CD4-positive, alpha-beta T cell (primary cell): ENCODE measurements at places on chromosomes 16 and 17.

DNA sequence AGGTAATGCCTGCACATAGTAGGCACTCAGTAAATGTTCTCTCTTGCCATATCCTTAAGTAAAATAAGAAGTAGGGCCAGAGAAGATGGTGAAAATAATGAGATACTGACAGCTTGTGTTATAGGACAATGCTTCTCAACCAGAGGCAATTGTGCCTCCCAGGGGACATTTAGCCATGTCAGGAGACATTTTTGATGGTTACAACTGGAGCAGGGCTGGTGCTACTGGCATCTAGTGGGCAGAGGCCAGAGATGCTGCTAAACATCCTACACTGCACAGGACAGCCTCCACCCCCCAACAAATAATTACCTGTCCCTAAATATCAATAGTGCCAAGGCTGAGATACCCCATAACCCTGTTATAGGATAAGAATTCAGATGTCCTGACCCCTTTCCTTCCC lies 1.7 kb downstream of the RAD51D start:
- DNase-seq: no peak

- no peak for DNase-seq
Measured at GRCh38 chr17:74340470-74341023, 14.5 kb downstream of the KIF19 start.

DNA sequence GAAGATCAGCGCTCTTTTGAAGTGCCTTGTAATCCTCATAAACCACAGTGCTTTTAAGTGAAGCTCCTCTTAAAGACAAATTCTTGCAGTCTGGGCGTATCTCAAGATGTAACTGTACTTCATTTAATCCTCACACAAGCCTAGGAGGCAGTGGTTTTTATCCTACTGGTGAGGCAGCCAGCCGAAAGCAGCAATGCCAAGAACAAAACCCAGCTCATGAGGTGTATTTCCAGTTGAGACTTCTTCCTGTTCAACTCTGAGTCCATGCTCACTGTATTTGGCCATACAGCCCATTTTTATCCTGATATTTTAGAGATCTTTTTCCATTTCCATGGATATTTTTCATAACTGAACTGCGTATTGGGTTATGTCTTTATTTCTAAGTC lies 13.7 kb downstream of the CTRB2 start:
- DNase-seq: no peak

DNA sequence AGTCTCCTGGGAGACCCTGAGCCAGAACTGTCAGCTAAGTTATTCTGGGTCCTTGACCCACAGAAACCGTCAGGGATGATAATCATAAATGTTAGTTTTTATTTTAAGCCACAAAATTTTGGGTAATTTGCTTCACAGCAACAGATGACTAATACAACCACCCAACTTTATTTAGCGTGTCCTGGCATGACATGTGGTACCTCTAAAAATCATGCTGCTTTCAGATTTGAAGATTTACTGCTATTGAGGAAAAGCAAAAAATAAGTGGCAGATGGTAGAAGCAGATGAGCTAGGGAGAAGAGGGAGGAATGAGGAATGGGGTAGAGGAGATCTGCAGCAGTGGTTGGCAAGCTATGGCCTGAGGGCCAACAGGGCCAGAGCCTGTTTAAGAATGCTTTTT lies 90.4 kb downstream of the TMEM100 start:
- no peak for DNase-seq

- no peak for DNase-seq
Measured at GRCh38 chr17:28491286-28491685, 14.9 kb upstream of the FOXN1 start.

- DNase-seq: no peak
Measured at GRCh38 chr17:72205357-72205756, 84.5 kb downstream of the SOX9 start.

GRCh38 chr16:64090327-64090726 lies 1031.5 kb downstream of the CDH11 start:
- DNase-seq: no peak

DNA sequence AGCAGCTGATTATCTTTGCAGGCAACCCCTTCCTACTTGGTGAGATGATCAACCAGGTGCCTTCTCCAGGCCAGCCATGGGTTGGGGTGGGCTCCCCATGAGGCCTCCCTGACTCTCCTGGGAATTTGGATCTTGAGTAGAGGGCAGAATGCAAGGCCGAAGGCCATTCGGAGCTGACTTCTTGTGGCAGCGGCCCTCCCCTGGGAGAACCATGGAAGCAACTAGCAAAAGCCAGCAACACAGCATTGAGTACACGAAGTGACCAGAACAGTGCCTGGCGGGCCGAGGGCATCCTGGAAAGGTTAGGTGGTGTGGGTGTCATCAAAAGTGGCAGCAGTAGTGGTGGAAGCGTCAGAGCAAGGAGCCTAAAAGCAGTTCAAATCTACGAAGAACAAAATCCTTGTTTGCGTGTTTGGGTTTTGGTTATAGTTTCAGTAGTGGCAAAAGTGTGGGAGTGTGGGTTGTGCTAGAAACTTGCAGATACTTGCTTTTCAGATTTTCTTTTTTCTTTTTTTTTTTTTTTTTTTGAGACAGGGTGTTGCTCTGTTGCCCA lies 2.0 kb upstream of the ALDH3A1 start:
- DNase-seq: no peak

DNA sequence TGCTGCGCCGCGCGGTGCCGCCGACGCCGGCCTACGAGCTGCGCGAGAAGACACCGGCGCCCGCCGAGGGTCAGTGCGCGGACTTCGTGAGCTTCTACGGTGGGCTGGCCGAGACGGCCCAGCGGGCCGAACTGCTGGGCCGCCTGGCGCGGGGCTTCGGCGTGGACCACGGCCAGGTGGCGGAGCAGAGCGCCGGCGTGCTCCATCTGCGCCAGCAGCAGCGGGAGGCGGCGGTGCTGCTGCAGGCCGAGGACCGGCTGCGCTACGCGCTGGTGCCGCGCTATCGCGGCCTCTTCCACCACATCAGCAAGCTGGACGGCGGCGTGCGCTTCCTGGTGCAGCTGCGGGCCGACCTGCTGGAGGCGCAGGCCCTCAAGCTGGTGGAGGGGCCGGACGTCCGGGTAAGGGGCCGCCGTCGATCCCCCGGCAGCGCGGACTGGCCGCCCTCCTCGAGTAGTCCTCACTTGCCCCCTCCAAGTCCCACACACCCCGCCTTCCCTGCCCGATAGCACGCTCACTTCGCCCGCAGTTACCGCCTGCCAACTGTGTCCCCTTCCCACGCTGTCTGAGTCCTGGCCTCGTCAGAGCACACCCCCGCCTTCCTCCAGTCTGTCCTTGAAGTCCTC lies 470 bp downstream of the MLYCD start:
- peak; percentile 10 for DNase-seq

GRCh38 chr16:67727521-67728485 lies 8.7 kb upstream of the GFOD2 start:
- no peak for DNase-seq

- no peak for DNase-seq
Measured at GRCh38 chr17:68539548-68540467, 27.6 kb downstream of the PRKAR1A start.

GRCh38 chr17:81097943-81098308 lies 63.0 kb downstream of the BAIAP2 start:
- no peak for DNase-seq

DNA sequence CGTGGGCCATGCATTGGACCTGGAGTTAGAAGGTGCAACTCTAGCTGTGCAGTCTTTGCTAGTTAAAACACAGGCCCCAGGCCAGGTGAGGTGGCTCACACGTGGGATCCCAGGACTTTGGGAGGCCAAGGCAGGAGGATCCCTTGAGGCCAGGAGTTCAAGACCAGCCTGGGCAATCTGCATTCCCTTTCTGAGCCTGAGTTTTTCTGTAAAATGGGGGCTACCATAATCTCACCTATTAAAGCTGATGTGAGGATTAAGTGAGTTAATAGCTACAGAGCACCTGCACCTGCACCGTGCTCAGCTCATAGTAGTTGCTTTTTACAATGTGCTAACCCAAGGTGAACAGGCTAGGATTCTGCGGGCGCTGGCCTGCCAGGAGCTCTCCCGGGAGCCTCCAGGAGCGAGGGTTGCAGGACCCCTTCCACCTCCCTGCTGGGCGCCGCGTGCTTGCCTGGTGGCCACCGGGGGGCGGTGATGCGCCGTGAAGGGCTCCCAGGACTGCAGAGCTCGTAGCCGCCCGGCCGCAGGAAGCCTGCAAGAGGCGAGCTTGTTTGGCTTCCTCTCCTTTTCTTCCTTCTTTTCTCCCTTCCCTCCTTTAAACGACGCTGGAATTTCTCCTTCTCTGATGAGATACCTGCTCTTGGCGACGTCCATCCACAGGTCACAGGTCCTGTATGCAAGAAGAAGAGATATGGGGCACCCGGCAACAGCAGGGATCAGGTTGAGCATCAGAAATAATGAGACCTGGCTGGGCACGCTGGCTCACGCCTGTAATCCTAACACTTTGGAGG lies 51.3 kb downstream of the ZFP90 start:
- peak; percentile 39 for DNase-seq

DNA sequence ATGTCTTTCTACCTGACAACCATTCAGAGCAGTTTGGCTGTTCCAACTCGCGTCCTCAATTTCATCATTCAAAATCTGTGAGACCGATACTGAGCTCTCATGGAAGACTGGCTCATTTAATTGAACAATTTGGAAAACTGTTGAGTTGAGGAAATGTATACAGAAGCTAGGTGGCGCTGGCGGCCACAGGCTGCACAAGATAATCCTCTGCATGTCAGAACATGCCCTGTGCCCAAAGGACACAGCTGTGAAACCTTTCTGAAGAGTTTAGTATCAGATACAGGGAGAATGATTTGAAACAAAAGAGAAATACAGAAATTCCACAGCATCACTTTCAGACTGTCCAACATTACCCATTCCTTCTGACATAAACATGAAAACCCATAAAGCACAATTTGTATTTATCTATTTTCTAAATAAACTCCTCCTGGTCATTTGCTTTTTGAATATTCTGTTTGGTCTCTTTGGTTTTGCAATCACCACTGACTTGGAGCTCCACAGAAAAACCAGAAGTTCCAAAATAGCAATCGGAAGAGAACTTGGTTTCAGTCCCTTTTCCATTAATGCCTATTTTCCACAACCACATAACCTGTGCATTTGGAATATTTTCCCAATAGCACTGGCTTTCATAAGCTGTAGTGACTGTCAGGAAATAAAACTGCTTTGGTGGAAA lies 192.8 kb downstream of the MAP2K6 start:
- DNase-seq: no peak

DNA sequence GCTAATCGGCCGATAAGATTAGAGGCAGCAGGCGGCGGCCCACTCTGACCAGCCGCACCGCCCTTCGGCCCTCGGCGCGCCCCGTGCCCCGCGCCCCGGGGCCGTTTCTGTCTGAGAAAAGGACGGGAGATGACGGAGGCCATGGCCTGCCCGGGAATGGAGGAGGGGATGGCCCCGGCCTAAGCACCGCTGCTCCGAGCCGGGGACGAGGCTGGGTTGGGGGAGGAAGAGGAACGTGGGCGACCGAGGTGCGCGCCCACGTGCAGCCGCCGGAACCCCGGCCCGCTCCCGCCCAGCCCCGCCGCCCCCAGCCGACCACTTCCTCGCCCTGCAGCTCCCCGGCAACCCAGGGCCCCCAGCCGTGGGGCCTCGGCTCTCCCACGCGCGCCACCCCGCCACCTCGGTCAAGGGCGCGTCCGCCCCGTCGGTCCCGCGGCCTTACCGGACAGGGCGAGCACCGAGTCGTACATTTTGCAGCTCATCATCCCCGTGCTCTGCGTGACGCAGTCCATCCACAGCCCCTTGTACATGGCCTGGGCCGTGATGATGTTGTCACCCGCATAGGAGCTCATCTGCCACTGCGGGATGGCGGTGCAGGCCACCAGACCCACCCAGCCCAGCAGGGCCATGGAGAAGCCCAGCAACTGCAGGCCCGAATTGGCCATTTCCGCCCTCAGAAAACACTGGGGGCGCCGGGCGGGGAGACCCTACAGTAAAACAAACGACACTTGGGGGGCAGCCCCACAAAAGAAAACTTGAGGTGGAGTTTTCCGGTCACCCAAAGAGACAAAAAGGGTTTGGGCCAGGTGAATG lies 693 bp downstream of the CLDN7 start:
- peak; percentile 58 for DNase-seq

- no peak for DNase-seq
Measured at GRCh38 chr17:47700471-47701449, 6.8 kb downstream of the TBKBP1 start.

GRCh38 chr16:76125871-76126270 lies 151.3 kb upstream of the CNTNAP4 start:
- no peak for DNase-seq

DNA sequence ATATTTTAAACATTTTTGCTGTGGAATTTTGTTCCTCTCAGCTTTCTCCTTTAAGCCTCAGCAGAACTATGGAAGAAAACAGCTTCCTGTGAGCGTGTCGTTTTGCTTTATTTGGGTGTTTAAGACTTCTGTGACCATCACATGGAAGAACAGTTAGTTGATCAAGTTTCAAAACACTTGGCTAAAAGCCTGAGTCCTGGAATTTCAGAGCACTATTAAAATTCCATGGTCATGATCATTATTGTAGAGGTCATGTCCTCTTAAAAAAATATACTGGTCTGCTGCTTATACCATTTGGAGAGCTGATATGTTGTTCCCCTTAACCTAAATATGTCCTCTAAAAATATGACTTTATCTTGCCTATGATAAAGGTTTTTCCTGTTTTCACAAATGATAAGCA lies 12.6 kb upstream of the CDR2 start:
- DNase-seq: no peak

GRCh38 chr16:2663553-2664546 lies 18.5 kb upstream of the KCTD5 start:
- DNase-seq: no peak

GRCh38 chr17:38881600-38882191 lies 11.8 kb downstream of the LASP1 start:
- DNase-seq: no peak

DNA sequence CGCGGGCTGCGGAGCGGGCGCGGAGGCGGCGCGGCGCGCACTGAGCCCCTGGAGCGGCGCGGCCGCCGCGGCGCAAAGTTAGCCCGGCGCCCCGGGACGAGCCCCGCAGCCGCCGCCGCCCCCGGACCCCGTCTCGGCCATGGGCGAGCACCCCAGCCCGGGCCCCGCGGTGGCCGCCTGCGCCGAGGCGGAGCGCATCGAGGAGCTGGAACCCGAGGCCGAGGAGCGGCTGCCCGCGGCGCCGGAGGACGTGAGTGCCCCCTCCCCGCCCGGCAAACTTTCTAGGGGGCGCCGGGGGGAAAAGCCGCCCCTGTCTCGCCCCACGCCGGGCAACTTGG lies 388 bp downstream of the RHBDL3 start:
- DNase-seq: no peak

DNA sequence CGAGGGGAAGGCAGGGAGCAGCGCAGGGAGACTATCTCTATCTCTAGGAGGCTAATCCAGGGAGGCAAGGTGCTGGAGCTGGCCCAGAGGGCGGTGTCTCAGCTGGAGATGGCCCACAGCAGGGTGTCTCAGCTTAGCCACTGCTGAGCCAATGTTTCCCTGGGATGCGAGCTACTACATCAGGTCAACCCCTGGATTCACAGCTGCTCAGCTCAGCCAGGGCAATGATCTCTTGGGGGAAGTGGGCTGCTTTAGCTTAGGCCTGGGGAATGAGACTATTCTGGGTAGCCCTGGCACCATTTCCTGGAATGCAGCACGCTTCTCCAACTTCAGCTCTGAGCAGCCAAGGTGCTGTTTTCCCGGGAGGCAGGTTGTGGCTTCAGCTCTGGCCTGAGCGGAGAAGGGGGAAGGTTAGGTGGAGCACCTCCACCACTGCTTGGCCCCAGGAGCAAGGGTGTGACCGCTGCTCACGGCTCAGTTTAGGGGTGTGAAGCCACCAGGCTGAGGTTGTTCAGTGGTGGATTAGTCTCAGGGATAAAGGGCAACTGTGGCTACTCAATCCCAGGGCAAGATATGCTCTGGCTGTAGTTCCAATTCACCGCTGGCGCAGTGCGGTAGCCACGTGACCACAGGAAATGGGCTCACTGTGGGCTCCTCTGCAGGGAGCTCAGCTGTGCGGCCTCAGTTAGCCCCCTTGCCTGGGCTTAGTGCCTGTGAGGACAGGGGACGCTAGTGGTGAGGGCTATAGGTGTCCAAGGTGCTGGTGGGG lies 5.2 kb upstream of the PRSS21 start:
- DNase-seq: no peak
